Fibroblast of the conjunctiva (primary cell): ENCODE measurements at places on chromosomes 2 and 18.

DNA sequence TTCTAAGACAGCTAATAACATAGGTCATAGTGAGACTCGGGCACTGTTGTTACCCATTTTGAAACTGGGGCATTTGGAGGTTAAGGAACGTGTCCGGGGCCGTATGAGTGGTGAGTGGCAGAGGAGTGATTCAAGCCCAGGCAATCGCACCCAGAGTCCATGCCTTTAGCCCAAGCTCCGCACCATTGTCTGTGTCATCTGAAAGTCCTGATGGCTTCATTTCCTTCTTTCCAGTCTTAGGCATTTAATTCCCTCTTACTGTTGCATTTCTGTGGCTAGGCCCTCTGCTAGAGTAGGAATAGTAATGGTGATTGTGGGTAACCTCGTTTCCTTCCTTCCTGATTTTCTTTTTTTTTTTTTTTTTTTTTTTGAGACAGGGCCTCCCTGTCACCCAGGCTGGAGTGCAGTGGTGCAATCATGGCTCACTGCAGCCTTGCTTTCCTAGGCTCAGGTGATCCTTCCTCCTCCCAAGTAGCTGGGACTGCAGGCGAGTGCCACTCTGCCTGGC is 49.8 kb upstream of the ASB1 start:
- no peak for DNase-seq

DNA sequence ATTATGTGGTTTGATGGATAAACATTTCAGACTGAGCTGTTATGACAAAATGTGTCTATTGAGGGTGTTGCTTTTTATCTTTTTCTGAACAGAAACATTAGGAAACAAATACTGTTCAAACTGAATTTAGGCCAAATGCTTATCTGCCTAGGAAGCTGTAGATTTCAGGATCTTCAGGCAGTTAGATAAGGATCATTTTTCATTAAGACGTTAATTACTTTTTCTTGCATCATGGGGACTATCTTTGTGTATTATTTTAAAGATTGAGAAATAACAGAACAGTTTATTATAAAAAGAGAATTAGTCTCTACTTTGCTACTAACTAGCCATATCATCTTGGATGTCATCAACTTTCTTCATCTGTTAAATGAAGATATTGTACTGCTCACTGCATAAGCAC is 107.5 kb downstream of the TTC27 start:
- no peak for DNase-seq

DNA sequence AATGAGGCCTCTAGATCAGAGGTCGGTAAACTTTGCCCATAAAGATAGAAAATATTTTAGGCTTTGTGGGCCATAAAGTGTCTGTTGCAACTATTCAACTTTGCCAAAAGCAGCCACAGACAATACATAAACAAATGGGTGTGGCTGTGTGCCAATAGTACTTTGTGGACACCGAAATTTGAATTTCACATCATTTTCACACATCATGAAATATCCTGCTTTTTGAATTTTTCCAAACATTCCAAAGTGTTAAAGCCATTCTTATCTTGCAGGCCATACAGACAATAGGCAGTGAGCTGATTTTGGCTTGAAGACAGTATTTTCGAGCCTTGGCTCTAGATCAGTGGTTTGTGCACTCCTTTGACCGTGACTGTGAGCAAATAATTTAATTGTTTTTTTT is 51.1 kb upstream of the EPC2 start:
- DNase-seq: no peak

DNA sequence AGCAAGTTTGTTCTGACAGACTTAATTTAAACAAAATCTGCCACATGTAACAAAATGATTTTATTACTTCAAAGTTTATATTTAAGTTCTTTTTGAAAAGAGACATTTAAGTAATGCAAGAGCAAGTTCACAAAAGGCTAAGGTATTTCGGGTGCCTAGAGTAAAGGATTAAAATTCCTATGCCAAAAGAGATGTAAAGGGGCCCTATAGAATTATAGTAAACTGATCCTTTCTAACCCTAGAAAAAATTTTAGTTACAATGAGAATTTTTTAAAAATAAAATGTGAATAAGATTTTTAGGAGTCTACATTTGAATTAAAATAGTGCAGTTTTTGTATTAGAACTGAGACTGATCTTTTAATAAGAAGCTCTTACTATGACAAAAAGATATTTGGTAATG is 147.1 kb downstream of the PLEKHA3 start:
- DNase-seq: no peak

DNA sequence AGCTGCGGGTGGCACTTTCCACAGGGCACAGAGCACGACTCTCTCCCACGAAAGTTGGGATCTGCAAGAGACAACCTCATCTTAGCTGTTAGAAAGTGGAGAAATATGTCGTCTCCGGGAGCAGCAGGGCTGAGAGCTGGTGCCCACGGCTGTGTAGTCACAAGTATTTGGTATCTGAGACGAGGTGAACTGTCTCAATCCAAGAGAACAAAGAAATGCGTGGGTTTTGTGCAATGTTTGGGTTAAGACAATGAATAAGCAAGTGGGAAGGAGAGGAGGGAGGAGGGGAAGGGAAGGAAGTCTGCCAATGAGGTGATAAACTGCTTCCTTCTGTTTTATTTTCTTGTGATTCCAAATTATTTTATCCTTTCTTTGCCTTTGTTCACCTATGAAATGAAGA is 18.0 kb downstream of the DYTN start:
- DNase-seq: no peak

DNA sequence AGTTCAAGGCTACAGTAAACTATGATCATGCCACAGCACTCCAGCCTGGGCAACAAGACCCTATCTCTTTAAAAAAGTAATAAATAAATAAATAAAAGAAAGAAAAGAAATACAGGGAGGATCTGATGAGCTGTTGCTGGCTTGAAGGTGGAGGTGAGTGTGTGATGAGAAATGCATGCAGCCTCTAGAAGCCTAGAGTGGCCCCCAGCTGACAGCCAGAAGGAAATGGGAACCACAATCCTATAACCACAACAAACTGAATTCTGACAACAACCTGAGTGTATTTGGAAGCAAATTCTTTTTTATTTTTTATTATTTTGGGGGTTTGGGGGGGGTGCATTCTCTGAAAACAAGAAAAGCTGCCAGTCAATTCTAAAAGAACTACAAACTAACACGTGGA is 14.6 kb downstream of the NOL10 start:
- DNase-seq: no peak

GRCh38 chr2:146979746-146980145 is 865.1 kb upstream of the ACVR2A start:
- DNase-seq: no peak

DNA sequence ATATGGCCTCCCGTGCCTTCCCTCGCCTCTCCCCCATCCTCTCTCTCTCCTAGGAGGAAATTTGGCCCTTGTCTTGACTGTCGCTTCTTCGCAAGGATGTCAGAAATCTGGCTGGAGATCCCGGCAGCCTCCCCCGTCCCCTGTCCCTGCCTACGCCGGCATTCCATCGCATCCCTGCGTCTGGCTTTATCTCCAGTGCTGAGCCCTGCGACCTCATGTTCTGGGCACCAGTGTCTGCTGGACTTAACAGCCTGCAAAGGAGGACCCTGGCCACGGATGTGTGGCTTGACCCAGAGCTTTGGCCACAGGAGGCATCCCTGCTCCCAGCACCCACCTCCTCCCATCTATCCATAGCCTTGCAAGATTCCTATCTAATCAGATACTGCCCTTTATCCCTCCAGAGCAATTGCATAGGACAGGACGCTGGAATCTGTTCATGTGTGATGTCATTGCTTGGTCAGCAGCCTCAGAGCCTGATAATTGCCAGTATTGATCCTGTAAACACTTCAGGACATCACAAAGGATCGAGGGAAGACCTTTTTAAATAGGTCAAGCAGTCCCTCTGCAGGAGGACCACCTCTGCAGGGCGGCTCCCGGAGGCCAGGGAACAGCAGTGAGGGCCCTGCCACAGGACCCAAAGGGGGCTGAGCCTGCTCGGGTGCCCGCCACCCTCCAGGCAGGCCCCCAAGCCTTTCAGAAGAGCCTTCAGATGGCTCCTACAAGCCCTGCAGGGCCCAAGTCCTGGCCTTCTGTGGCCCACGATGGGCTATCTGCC is 168.2 kb downstream of the TWIST2 start:
- DNase-seq: no peak

GRCh38 chr2:68330691-68331090 is 10.9 kb upstream of the CNRIP1 start:
- DNase-seq: no peak

- no peak for DNase-seq
Observed at GRCh38 chr2:173043897-173044519, 31.6 kb upstream of the MAP3K20 start.

- DNase-seq: peak; percentile 20
Observed at GRCh38 chr18:9757827-9758621, 49.9 kb downstream of the RAB31 start.

- DNase-seq: no peak
Observed at GRCh38 chr18:73841661-73842060, 306.0 kb downstream of the FBXO15 start.

GRCh38 chr18:62088156-62088555 is 98.7 kb downstream of the PIGN start:
- no peak for DNase-seq

- DNase-seq: peak; percentile 22
Observed at GRCh38 chr2:197108758-197109157, 182.3 kb upstream of the PGAP1 start.

GRCh38 chr2:200144571-200144970 is 161.9 kb upstream of the SPATS2L start:
- DNase-seq: no peak

GRCh38 chr2:103805746-103806145 is 1043.9 kb downstream of the TMEM182 start:
- no peak for DNase-seq

- peak; percentile 40 for DNase-seq
Observed at GRCh38 chr2:170361090-170361936, 183.4 kb downstream of the MYO3B start.

DNA sequence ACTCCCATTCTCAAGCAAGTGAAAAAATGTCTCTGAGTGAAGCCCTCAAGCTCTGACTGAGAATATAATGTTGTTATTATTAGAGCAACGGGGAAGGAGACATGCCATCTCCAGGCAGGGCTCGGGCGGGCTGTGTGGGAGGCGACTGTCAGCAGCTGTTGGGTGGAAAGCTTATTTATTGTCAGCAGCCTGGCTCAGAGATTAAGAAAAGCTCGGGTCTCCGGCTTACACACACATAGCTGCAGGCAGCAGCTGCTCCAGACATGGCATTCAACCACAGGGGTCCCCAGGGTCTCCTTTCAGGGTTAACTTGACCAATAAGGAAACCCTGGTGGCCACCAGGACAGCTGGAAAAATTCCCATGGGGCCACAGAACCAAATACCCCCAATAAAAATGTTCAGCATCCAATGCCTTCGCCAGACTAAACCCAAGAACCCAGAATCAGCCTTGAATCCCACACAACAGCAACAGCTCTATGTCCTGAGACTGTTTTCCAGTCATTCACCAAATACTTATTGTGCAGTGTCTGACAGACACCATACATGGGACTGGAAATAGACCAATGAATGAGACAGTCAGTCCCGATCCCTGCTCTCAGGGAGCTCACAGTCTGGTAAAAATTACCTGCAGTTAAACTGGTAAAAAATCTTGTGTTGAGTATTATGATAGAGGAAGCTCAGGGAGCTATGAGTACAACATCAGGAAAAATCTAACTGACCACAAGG is 70.5 kb upstream of the RTN4 start:
- DNase-seq: no peak

GRCh38 chr2:3441465-3441864 is 62.0 kb downstream of the TRAPPC12 start:
- no peak for DNase-seq

- DNase-seq: no peak
Observed at GRCh38 chr18:59300676-59301285, 17.7 kb downstream of the CPLX4 start.

- DNase-seq: no peak
Observed at GRCh38 chr2:127605691-127606263, 40.2 kb upstream of the GPR17 start.

DNA sequence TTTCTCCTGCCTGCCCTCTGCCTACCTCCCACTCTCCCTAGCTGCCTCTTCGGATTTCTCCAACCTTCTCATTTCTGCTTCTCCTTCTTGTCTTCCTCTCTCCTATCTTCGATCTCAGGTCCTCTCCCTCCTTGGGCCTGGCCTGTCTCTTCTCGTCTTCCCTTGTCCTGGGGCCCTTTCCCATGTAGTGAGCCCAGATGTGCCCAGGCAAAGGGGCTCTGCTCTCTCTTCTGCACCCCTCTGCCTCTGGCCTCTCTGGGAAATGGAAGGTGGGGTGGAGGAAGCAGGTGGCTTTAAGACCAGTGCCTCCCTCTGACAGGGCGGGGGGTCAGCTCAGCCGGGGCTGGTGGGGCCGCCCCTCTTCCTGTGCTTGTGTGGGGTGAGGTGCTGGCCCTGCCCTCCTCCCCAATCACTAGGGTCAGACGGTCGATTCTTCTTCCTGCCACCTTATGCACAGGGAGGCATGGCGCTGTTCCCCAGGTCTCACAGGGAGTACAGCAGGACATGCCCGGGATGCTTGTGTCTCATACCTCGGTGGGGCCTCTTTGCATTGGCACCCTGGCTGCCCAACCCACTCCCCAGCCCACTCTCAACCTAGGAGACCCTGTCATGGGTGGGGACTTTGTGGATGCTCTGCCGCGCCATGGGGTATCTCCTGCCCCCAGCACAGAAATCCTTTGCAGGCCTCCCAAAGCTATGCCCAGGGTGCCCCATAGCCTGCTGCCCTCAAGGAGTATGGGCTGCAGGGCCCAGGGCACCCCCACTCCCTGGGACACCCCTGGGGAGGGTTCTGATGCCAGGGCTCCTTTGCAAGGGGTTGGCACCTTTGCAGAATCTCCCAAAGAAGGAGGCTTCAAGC is 213.8 kb upstream of the HAAO start:
- DNase-seq: no peak

DNA sequence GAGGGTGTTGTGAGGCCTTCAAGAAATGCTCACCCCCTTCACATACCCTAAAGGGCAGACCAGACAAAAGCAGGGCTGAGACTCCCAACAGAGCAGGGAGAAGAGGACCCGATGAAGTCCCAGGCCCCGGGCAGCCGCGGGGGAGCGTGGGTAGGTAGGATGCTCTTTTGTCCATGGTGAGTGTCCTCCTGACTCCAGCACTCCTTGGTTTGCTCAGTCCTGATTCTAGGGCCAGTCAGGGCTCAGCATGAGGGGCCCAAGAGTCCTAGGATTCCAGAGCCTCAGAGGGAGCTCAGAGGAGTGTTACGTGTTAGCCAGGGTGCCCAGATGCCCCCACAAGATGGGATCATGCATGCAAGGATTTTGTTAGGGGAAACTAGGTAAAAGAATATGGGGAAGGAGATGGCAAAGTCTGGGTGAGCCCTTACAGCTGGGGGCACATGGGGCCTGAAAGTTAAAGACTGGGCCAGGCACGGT is 64.8 kb downstream of the SMAD7 start:
- DNase-seq: no peak

DNA sequence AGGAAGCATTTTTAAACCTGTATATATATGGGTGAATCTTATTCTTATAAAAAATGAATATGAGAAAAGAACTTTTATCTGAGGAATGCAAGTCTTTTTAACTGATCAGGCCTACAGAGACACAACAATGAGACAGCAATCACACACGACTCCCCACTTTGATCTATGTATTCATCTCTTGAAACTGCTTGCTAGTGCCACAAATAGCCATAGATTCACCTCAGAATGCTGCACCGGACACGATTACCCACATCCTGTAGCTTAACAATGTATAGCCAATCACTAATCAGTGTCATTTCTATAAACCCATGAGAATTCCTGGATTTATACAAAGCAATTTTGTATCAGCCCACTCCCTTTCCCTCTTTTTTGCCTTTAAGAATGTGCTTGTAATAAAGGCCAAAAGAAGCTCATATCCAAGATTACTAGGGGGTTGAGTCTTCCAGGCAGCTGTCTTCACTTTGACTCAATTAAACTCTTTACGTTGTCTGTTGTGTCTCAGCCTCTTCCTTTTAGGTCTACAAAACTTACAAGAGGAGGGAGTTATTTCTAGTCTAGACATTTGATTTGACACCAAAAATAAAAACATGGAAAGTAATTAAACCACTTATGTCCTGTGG is 94.9 kb downstream of the MBD2 start:
- no peak for DNase-seq
